Aorta (tissue), 5 donors: ENCODE measurements at places on chromosomes 12 and 14. TPM values are rescaled to one million over a fixed set of nuclear protein-coding genes. Genes with fewer than 3 reads are reported as not detected.

DNA sequence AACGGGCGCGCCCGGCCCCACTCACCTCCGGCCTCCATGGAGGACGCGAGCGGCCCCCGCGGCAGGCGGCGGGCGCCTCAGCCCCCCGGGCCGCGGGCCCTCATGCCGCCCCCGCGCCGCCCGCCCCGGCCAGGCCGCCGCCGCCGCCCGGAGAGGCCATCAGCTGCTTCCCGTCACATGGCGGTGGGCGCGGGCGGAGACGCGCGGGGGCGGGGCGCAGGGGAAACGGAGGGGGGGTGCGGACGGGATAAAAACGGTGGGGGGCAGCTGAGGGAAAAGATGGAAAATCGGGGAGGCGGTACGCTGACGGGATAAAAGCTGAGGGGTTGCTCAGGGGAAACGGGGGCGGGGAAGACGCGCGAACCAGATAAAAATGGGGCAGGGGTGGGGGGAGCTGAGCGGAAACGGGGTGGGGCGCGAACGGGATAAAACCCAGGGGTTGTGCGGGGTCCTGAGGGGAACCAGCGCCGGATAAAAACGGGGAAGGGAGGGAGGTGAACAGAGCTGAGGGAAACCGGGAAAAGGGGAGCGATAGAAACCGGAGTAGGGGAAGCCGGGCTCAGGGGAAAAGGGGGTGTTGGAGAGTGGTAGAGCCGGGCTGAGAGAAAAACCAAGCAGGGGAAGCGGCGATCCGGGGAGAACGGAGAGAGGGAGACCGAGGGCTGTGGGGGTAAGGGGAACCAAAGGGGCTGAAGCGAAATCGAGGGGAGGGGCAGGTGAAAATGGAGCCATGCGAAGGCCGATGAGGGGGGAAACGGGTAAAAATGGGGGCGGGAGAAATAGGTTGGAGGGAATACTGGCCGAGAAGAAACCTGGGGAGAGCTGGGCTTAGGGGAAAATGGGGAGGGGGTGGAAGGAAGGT lies at the start of gene WSB2:
Gene WSB2 (minus strand): TSS at position 169 of the 862 bp plus-strand sequence. CDS start 131 bp downstream, at position 38.
- DNase-seq, result peak; percentile 95

DNA sequence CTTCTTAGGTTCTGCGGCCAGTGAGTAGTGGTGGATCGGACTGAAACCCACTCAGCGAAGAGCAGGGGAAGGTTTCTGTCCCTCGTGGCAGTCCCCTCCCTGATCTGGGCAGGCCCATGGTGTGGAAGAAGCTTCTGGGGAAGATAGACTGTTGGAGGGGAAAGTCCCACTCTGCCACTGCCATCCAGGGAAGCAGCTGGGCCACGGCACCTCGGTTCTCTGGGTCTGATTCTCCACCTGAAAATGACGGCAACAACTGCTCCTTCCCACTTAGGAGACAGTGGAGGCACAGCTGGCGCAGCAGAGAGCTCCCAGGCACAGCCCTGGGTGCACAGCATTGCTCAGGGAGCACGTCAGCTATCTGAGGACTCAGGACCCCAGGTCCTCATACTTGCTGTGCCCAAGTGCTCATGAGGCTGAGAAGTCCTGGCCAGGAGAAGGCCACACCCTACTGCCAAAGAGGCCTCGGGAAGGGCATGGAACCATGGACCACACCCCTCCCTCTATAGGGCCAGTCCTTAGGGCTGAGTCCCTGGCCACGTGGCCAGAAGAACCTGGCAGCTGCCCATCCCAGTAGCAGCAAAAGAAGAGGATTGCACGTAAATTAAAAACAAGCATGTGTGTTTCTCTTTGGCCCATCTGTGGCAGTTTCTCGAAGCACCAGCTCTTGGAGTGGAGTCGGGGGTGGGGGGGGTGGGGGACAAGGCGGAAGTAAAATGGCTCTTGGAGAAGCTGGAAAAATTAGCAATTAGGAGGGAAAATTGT lies 85.3 kb upstream of the BCL11B start:
- DNase-seq, result peak; percentile 55

GRCh38 chr12:68138480-68138879 lies 21.1 kb downstream of the IFNG start:
- no peak for DNase-seq

DNA sequence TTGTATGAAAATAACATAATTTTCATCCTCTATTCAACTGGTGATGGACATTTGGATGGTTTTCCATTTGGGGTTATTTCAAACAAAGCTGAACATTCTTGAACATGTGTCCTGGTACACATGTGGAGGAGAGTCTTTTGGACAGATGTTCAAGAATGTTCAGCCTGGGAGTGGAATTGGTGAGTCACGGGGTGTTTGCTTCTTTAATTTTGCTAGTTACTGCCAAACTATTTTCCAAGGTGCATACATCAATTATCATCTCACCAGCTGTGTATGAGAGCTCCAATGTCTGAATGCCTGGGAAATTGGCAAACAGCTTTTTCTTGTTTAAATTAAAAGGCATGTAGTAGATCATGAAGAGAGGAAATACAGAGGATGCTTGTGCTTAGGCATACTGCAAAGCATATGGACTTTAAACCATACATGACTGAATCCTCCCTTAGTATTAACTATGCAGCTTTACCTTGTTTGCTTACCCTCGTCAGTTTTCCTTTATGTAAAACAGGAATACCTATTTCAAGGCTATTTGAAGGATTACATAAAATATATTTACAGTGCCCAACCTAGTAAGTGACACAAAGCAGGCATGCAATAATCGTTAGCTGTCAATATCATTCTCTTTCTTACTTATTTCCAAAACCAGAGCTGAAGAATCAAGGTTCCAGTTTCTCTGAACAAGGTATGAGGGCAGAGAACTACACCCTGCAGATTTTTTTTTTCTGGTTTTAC lies 152.1 kb downstream of the ITPR2 start:
- DNase-seq, result no peak

- no peak for DNase-seq
These were observed 11.2 kb downstream of the NUAK1 start for GRCh38 chr12:106127338-106128126.

- DNase-seq, result no peak
These were observed 153.7 kb downstream of the TSPAN9 start for GRCh38 chr12:3230758-3231375.

DNA sequence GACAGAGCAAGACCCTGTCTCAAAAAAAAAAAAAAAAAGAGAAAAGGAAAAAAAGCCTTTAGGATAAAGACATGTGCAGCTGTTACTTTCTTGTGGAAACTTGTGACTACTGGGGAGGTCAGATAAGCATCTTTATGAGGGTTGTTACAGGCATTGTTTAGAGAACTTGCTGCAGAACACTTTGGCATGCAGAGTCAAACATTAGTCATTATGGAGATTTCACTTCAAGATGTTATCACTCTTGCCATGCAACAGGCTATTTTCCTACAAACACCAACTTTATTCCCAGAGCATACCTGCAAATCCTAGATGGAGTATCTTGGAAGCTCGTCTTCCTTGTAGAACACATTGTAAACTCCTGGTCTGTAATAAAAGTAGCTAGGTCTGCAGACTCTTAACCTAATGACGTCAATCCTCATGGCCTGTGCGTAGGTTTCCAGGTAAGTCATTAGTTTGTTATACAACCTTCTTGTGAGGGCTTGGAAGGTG lies 36.3 kb upstream of the WDR89 start:
- DNase-seq, result no peak

GDF11 gene
- total RNA-seq, result 9.4 TPM

LAG3 gene
- total RNA-seq, result 1.8 TPM

TRHDE gene
- 1.8 TPM for total RNA-seq

B4GALNT1 gene
- total RNA-seq, result 5.9 TPM

CEBPE gene
- total RNA-seq, result 0.33 TPM

TMPRSS12 gene
- not detected for total RNA-seq

INSM2 gene
- not detected for total RNA-seq
